ENCODE measurements at places on chromosomes 12 and 14.

- peak; percentile 78 for DNase-seq
These were observed 460.9 kb upstream of the SYT1 start for GRCh38 chr12:78403681-78404080.

DNA sequence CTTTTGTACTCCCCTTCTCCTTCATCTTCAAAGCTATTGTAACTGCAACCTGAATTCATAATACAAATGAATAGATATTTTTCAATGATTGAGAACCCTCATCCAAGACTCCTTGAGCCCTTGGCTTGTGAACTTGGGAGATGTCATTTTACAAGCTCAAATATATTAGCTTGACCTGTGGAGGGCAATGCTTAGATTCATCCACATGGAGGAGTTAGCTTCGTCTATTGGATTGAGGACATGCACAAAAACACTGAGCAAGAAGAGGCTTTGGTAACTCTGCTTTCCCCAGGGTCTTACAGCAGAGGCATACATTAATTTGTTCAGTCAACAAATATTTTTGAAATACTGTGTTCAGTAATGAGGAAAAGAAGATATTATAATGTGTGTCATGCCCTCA lies 101.1 kb downstream of the OTOGL start:
- no peak for DNase-seq

DNA sequence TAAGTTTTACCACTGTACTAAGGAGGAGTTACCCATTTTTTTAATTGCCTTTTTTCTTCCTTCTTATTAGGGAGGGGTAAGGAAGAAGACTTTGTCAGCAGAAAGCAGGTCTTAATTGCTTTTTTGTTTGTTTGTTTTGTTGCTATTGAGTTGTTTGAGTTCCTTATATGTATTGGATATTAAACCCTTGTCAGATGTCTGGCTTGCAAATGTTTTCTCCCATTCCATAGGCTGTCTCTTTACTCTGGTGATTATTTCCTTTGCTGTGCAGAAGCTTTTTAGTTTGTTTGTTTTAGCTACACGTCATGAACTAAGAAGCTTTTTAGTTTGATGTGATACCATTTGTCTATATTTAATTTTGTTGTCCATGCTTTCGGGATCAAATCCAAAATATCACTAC lies 13.3 kb downstream of the SPIC start:
- no peak for DNase-seq

- DNase-seq = no peak
These were observed 42.1 kb downstream of the SEC23A start for GRCh38 chr14:39060818-39061437.

DNA sequence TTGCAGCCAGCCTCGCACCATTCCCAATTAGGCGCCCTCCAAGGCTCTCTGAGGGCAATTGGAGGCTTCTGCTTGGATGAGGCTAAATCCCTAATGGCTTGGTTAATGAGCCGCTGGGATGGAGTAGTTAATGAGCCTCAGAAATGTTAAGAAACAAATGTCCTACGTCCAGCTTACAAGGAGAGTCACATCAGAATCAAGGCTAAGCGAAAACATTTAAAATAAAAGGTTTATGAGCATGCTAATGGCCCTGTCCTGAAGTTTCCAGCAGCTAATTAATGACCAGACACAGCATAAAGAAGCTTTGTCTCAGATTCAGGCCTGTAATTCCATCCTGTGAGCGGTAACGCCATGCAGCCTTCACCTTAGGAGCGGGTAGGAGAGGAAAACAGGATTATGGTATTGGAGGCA lies 200.7 kb upstream of the BCL2L14 start:
- no peak for DNase-seq

DNA sequence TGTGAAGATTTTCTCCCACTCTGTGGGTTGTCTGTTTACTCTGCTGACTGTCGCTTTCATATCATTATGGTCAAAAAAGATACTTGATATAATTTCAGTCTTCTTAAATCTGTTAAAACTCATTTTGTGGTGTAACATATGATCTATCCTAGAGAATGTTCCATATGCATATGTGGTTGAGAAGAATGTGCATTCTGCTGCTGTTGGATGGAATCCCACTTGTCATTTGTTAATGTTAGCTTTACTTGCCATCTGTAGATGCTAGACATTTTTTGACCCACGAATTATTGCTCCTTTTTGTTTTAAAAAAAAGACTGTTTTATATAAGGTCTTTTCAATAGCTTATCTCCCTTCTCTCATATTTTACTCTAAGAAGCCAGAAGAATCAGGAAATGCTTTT lies 26.3 kb upstream of the OR5AU1 start:
- no peak for DNase-seq

DNA sequence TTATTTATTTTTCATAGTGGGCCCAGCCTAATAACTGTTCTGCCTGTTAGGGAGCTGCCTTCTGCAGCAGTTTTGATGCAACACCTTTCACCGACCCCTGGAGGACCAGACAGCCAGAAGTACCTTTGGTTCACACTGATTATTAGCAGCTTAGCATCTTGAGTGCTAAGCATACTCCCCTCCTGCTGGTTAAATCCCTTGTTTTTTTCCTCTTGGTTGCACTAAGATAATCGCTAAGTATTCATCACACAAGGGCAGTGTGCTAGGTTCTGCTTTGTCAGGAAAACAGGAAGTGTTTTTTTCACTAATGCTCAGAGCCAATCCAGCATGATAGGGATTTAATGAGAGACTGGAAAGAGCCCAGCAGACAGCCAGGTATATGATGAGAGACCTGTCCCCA lies 437.0 kb downstream of the FUT8 start:
- DNase-seq = no peak

Data from RCC 7860 (cell line).